ENCODE measurements at places on chromosomes 5 and 9.

DNA sequence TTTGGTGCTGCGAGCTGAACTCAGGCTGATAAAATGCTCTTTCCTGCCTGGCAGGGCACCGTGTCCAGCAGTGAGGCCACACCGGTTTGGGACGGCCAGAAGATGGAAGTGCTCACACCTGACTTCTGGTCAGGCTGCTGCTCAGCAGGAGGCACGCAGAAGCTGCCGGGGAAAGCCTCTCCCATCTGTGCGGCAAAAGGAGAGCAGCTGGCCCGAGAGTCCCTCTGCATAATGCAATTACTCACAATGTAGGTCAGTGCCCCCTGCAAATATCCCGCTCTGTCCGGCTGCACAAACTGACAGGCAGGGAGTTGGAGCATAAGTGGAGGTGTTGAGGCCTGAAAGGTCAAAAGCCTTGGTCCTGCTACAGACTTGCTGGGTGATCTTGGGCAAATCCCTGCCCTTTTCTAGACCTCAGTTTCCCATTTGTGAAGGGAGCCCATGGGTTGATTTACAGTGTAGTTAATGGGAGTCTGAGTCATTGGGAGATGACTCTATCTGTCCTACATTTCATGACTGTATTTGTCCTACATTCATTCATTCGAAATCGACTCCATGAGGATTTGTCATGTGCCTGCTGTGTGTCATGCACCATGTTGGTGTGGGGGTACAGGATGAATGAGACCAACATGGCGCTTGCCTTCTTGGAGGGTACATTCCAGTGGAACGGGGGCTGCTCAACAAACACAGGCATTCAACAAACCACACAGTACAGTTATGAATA, 61.8 kb upstream of the TBC1D2 start:
- no peak for DNase-seq

- DNase-seq, result no peak
These were observed 76.5 kb upstream of the IL7R start for GRCh38 chr5:35780236-35780635.

GRCh38 chr5:1778138-1779020, 21.3 kb downstream of the MRPL36 start:
- DNase-seq, result no peak

GRCh38 chr9:27599102-27599869, 26.0 kb upstream of the C9orf72 start:
- DNase-seq, result no peak

- no peak for DNase-seq
These were observed 172.2 kb upstream of the ZNF608 start for GRCh38 chr5:124918618-124919017.

DNA sequence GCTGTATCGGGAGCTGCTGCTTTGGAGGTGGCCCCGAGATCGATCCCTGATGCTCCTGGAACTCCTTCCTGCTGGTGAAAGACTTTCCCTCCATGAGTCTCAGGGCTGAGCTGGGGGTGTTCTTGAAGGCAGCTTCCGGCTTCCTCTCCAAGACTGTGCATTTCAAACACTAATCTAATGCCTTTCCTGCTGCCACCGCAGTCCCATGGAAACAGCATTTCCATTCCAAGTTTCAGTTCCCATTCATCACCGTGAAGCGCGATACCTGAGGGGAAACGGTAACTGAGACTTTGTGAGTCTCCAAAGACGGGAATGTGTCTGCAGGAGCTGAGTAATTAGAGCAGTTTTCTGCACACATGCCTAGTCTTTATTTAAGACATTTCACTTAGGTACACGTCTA, 230.1 kb downstream of the PAX5 start:
- no peak for DNase-seq

DNA sequence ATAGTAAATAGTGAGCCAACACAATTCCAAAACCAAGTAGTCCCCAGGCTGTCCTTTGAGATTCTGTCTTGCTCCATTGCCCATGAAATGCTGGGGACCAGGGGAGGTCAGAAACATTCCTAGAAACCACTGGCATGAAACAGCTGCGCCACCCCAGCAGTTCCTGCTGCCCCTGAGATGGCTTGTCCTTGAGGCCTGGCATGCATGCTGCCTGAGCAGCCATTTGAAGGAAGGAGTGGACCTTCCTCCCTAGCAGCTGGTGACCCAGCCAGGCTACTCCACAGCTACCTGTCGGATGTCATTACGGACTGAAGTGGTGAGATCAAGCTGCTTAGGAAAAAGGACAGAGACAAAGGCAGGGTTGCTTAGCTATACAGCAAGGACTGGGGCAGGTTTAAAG, 260.6 kb downstream of the DENND1A start:
- DNase-seq, result no peak

DNA sequence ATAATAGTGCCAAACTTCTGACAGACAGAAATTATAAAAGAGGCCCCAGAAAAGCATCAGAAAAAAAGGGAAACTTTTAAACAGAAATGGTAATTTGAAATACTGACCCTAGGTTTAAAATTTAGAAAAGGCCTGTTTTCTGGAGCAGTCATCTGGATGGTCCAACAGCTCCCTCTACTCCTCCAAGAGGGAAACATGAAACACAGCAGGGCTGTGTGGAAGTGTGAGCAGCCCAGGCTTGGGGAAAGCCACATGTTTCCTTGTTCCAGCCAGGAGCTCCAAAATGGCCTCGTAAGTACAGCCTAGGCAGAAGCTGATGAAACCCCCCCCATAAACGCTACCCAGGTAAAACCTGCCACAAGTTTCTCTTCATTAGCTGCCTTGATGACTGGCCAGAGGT, 499.3 kb upstream of the ADAMTS16 start:
- DNase-seq, result peak; percentile 1

DNA sequence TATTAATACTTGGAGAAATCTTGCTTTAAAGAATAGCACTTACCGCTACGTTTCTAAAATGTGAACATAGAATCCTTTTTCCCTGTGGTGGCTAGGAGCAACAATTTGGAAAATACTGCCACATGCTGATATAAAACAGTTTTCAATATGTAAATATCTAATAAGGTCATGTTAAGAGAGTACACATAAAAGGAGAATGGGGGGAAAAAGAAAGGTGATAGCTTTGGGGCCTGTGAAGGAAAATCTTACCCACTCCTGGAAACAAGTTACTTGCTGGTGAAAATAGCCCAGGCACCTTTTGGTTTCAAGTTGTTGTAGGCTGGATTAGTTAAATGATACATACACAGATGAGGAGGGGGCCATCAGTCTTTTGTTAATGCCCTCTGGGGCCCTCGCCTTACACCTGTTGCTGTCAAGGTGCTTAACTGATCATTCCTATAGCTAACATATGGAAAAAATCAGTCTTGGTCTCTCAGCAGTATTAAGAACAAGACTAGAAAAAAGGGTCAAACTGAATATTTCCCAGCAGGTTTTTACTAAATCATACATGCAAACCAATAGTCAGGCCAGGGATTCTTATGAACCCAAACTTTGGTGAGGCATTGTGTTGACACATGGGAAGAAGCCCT, 24.1 kb downstream of the FYB1 start:
- no peak for DNase-seq

- no peak for DNase-seq
These were observed 34.7 kb upstream of the DPYSL3 start for GRCh38 chr5:147544556-147544955.

DNA sequence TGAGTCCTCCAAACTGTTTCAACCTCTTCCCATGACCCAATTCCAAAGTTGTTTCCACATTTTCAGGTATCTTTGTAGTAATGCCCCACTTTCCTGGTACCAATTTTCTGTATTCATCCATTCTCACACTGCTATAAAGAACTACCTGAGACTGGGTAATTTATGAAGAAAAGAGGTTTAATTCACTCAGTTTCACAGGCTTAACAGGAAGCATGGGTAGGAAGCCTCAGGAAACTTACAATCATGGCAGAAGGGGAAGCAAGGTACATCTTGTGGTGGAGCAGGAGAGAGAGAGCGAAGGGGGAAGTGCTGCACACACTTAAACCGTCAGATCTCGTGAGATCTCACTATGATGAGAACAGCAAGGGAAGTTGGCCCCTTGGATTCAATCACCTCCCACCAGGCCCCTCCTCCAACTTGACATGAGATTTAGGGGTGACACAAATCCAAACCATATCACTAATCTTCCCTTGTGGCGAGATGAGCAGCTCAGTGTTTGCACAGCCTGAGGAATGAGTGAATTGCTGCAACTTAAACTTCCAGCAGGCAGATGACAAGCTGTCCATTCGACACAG, 42.9 kb downstream of the TRIP13 start:
- no peak for DNase-seq

DNA sequence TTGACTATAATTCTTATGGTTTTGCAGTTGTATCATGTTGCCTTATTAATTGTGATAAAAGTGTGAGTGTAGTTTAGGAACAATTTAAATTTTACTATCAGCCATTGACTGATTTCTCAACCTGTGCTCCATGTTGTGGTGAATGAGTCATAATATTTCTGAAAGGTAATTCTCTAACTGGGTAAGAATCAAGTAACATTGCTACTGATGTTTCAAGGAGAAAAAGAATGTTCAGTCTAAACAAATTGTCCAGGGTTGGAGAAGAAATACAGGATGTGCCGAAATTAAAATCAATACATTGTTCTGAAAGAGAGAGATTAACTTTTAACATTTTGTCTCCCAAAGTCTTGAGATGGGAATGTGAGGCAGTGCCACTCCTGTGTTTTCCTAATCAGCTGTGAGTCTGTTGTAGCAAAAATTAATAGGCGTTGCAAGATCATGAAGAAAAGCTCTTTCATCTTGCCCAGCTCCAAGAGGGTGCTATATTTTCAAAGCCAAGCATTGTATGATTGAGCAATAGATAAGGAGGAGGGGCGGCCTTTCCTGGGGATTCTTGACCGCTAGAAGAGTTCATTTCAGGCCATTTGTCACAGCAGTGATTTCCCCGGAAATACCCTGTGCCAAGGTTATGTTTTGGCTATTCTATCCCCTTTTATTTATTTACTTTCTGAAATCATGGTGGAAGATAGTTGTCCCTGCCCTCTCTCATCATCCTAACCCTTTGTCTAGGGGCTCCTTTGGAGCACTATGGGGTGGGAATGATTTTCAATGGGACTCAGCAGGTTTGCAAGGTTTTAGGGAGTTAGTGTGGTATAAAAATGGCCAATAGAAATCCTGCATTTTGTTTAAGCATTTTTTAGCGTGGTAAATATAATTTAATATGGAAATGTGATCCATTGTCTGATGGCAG, 151.6 kb downstream of the FOCAD start:
- DNase-seq, result no peak

DNA sequence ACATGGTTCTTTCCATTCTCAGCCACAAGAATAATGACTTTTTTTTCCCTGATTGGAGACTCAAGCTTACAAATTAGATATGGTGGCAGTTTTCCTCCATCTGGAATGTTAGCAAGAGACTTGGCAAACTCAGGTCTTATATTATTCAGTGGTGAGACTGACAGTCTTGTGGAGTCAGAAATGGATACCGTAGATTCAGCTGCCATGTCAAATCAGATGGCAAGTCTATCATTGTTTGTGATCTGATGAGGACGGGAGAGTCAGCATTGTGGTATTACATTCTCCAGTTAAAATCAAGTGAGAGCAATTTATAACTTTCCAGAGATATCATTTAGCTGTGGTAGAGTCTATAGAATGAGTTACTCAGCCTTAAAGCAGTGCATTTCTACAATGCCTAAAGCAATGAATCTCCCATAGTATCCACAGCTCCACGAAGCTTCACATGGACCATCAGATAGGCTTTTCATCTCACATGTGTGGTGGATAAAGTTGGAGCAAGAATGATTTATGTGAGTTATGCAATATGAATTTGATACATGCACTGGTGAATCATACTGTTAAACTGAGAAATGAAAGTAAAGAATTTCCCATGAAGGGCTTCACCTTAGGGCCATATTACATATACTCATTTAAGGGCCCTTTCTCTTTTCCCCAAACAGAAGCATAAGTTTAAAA, 430.6 kb downstream of the ZNF608 start:
- peak; percentile 16 for DNase-seq

DNA sequence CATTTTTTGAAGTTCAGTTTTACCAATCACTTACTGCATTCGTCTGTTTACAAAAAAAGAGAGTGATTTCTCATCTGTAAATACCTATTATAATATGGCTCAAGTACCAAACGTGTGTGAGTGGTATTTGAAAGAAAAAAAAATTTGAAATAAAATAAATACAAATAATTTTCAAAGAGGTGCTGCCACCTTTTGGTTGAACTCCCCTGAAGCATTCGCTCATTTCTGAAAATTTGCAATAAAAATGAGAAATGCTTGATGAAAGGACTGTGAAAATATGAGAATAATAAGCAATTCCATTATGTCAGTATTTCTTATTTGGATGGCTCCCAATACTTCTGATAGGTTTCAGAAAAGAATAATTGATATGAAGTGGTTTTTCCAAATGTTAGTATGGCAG, 409.9 kb downstream of the CTNND2 start:
- DNase-seq, result no peak

GRCh38 chr9:98795295-98795955, 930 bp downstream of the ANKS6 start:
- DNase-seq, result no peak

DNA sequence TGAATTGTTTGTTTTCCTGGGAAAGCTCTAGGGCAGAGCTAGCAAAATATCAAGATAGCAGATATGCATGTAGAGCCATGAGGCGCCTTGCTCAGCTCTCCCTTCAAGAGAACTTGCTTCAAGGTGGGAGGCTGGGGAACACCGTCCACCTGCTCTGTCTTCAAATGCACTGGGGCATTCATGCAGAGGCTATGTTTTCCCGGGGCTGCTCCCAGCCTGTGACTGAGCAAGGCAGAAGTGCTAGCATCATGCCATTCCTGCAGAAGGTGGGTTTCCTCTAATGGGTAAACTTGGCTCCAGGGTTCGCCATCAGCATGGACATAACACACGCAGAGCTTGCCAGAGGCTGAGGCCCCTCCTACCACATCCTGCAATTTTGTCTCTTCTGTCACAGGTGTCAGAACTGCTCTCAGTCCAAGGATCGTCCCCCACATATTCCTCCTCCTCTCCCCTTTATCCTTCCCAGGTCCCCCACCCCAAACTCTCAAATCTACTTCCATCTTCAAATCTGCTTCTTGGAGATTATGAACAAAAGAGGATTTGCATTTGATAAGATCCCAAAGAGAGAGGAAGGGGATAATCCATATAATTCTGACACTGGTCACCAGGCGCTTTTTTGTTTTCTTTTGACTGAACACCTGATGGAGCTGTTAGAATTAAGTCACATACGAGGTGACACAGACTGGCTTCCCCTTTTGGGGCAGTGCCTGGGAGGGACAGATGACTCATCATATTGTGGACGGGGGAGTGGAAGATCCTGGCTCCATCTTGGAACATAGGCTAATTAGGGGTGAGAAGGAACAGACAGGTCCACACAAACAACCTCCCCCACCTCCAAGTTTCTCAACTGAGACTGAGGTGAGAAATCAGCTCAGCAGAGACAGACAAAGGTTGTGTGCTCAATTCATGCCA, 85.0 kb upstream of the TAF11L2 start:
- no peak for DNase-seq

- DNase-seq, result no peak
These were observed 13.7 kb downstream of the BARX1 start for GRCh38 chr9:93941493-93941892.

DNA sequence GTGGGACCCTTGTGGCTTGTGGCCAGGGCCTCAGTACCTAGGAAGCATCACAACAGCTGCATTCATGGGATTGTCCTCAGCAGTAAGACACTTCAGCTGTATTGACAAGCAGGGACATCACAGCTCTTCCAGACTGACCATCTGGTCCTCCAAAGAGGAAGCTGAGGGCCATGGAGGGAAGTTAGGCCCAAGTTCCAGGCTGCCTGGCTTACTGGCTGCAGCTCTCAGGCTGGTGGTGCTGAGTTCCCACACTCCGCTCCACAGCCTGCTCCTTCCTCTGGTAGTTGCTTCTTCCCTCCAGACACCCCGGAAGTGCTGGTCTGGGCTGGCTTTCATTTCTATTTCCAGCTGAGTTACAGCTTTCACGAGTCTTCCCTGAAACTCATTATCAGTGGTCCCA, 5.7 kb upstream of the STING1 start:
- DNase-seq, result no peak

- DNase-seq, result no peak
These were observed 173.2 kb downstream of the ALDH1A1 start for GRCh38 chr9:72779614-72780013.

All from fibroblast of the conjunctiva (primary cell).